Hippocampal formation (tissue), 2 donors: ENCODE measurements at places on chromosomes 5 and 9.

DNA sequence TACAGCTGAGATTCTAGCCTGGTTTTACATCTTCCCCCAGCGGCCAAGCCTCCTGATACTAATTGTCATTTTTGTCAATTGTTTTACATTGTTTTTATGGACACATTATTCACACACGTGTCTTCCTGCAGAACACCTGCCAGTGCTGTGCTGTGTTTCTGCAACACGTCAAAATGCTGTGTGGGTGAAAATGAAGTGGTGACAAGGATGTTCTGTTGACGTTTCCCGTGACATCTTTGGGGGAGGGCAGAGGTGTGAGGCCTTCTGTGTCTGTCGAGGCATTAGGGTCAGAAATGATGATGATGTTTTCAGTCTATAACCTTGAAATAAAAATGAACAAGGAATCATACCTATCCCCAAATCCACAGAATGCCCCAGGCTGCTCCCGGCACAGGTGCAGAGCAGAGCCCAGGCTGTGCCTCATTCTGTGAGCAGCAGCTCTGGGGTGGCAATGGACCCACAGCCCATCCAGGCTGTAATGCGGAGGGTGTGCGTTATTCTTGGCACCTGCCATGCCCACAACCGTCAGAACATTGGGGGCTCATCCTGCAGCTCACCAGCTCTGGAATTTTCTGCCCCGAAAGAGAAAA lies 23.6 kb upstream of the CEP72 start:
- no peak for DNase-seq

- DNase-seq = no peak
These were observed 22.6 kb downstream of the PRRT1B start for GRCh38 chr9:131567910-131568309.

DNA sequence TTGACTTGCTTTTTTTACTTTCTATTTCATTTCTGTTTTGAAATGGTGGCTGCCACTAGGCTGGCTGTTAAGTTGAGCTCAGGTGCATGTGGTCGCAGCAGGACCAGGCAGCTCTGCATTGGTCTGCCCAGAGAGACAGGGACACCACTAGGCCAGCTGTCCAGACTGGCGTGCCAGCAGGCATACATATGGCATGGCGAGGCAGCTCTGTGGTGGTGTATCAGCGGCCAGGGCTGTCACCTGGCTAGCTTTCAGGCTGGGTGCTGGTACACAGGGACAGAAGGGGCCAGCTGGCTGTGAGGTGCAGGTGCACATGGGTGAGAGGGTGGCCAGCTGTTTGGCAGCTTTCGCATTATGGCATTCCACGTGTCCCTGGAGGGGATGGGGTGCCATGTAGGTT lies 654.0 kb upstream of the ACO1 start:
- DNase-seq = no peak

DNA sequence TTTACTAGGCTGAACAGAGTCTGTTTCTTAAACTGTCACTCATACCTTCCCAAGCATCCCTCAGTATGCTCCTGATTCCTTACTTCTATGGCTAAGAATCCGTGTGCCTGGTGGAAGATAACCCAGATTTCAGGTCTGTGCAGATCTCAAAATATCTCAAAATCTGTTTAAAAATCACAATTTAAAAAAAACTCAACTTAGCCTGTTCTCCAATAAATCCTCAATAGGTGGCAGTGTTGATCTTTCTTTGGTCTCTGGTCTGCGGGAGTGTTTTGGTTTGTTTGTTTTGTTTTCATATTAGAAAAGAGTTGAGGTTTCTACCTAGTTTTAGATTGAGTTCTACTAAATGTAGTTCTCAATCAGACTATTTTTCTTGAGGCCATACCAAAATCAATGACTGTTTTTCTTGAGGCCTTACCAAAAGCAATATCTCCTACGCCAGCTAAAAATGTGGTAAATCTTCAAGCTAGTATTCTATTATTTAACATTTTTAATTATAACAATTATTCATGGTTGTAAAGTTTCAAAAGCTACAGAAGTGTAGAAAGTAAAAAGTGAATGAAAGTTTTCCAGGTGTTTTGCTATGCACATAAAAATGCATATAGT lies 57.9 kb downstream of the TGFBR1 start:
- peak; percentile 61 for DNase-seq

GRCh38 chr5:158777647-158778350 lies 321.9 kb downstream of the EBF1 start:
- no peak for DNase-seq

DNA sequence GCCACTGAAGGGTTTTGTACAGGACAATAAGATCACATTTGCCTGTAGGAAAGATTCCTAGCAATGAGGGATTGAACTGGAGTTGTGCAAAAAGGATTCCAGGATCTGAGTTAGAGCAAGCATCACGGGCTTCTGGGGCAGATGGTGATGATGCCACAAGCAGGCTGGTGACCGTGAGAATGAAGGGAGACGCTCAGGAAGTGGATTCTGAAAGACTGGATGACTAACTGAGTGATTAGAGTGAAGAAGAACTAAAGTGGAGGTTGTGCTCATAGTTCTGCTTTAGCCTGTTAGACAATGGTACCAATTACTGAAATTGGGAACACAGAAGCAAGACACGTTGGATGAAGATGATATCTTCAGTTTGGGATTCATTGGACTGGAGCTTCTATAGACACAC lies 168.2 kb downstream of the CD180 start:
- DNase-seq = no peak

DNA sequence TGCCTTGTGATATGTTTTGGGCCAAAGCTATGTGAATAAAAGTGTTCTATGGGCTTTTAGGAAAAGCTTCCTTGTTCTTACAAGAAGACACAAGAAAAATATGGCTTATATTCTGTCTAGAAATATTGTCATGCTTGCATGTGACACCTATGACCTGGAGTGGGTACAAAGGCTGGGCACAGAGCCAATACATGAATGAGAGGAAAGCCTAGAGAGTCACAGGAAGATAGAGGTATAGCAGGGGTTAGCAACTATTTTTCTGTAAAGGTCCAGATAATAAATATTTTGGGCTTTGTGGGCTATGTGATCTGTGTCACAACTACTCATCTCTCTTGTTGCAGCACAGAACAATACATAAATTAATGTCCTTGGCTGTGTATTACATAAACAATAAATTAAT lies 196.6 kb upstream of the CD180 start:
- no peak for DNase-seq

DNA sequence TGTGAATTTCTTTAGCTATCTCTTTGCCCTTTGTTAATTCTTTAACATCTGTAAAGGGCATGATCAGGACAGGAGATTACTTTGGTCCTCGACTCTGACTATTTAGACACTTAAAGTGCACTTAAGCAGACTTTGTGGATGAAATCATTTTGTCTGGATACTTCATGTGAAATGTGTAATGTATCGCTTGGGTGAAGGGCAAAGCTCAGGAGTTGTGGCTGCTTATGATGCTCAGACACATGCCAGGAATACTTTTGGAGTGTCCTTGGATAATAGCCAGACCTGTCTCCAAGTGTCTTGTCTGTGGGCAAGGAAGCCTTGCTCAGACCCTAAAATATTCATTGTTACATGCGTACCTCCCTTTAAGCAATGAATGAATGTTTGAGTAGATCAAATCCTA lies 87.8 kb downstream of the RAI14 start:
- DNase-seq = no peak

DNA sequence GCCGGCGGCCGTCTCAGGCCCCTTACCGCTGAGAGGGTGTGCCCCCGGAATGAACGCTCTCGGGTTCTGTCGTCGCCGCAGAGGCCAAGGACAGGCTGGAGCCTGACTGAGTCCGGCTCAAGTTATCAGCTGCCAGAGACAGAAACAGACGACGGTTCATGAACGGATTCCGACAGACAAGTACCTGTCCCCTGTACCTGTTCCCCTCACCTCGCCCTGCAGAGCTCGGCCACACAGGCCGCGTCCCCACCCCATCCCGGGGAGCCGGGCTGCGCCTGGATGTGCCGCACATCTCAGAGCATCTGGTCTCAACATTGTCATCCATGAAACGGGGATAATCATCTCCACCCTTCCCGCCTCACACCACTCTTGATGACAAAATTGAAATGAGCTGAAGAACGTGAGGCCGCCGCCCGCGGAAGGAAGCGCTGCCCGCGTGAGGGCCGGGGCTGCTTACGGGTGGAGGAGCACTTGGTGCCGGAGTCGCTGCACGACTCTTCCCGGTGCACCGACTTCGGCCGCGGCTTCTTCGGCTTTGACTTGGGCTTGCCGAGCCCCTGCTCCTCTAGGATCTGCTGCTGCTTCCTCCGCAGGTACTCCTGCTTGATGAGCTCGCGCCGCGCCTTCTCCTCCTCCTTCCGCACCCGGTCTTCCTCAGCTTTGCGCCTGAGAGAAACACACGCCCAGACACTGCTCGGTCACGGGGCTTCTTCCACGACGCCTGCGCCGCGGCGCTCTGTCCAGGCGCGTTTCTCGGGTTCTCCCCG lies 89.2 kb downstream of the CAMSAP1 start:
- DNase-seq = no peak

GRCh38 chr9:96232539-96233241 lies 69.3 kb downstream of the HSD17B3 start:
- DNase-seq = no peak

DNA sequence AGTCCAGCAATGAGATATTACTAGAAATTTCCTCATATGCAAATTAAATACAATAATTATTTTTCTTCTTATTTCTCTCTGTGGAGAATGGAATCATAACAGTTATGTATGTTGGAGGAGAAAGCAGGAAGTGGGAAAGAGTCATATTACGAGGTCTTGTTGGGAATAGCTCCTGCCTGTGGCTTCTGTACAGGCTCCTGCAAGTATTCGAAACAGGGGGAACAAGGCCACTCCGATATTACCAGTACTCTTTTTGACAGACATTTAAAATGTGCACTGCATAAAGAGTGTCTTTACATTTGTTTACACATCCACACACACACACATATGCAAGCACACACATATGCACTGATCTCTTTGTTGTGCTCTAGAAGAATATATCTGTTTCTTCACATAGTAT lies 812.0 kb upstream of the ZNF608 start:
- DNase-seq = no peak

DNA sequence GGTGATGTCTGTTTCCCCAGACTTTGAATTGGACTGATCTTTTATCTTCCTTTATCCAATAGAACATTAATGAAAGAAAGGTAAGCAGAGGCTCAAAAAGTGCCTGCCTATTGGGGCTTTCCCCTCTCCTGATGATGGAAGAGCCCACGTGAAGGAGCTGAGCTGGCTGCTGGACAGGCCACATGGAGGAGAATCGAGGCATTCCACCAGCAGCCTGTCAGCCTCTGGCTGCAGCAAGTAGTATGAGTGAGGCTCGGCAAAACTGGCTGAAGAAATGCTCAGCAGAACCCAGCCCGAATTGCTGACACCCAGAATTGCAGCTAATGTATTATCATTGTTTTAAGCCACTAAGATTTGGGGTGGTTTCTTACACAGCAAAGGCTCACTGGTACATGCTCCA lies 66.5 kb upstream of the STC2 start:
- DNase-seq = no peak

GRCh38 chr5:141351591-141351990 lies 1.7 kb downstream of the PCDHGB1 start:
- no peak for DNase-seq

- no peak for DNase-seq
These were observed 54.2 kb downstream of the ZSWIM6 start for GRCh38 chr5:61386045-61386800.

DNA sequence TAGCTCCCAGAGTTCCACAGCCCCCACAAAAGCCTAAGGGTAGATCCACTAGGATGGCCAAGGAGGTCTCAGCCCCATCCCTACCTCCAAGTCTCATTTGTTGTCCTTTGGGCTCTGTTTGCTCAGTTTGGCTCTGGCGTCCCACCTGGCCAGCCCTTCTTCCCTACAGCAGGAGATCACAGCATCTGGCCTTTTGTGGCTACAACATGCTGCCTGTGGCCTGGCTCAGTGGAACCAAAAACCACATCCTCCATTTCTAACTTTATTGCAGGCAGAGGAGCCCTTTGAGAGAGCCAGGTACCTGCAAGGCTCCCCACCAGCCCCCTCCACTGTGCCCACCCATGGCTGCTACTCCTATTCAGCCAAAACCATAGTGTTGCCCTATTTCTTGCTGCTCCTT lies 11.4 kb downstream of the JADE2 start:
- no peak for DNase-seq

- DNase-seq = no peak
These were observed 340.8 kb downstream of the FGF10 start for GRCh38 chr5:44048276-44048984.

DNA sequence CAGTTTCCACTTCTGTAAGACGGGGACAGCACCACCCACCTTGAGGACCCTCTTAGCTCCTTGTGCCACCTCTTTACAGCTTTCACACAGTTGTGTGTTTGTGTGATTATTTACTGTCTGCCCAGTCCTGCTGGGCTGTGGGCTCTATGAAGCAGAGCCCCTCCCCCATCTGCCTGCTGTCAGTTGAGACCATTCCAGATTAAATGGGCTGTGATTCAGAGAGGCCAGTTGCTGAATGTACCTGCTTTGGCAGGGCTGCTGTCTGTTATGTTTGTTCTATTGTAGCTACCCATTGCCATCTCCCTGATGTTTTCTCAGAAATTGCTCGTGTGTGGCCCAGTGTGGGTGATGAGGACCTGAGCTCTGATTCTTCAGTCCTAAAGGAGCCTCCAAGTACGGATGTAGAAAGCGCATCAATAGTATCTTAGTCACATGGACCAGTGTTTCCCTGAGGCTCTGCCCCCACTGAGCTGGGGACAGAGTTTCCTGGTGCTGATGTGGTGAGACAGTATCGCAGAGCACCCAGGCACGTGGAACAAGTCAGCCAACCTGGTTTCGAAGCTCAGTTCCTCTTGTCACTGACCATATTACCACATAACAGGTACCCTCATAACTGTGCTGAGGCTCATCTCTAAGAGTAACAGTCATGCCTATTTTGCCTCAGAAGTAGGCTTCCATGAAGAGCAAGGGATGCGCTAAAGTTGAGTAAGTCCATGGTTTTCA lies 3.7 kb downstream of the ANGPTL2 start:
- DNase-seq = no peak

DNA sequence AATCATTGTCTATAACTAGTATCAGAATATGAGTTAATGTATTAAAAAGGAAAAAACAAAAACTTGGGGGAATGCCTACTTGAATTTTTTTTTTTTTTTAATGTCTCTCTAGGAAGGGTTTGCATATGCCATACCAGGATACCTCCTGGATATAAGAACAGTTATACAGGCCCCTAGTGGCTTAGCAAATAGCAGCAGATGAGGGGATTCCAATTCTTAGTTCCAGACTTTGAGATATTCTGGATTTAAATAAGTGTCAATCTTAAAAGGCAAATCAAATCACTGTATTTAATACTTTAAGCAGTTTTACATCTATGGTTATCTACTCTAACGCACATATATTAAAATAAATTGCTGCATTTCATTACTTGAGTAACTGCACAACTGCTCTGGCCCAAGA lies 1055.5 kb upstream of the DMAC1 start:
- DNase-seq = peak; percentile 81

DNA sequence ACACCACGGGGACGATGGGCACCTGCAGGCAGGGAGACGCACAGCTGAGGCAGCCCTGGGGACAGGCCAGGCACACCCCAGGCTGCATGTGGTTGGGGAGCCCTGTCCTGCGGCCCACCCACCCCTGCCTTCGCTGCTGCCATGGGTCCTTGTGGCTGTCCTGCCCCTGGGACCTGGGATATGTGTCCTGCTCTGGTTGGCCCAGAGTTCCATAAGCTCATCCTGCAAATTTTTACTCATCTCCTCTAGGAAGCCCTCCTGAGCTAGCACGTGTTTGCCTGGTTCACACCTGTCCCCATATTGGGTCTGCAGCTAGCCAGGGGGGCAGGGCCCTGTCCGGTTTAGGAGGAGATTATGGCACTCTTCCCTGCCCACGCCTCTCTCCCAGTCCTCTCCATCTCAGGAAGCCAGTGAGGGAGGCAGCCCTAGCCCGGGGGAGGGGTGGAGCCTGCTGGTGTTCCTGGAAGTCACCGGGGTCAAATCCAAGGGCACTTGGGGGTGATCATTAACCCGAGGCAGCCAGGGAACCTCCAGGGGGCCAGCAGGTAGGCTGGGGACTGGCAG lies 12.2 kb downstream of the EGFL7 start:
- no peak for DNase-seq
